ENCODE measurements at places on chromosomes 3 and 15.
A peak's percentile ranks its signal among the peaks of the same experiment; 100 is the strongest.

DNA sequence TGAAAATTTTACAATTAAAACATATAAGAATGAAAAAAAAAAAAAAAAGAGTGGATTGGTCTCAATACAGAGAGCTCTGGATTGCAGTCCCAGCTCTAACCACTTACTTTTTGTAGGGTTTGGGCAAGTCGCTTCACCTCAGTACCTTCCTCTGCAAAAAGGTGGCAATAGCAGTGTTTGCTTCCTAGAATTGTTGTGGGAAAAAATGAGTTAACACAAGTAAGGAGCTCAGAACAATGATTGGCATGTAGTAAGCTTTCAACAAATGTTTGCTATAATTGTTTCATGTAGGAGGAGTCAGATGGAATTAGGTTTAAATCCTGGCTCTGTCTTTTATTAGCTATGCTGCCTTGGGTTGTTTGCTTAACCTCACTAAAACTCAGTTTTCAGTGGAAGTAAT lies 425.2 kb upstream of the TBL1XR1 start:
- DNase-seq, result no peak

GRCh38 chr3:122258757-122259371 lies 66.2 kb upstream of the CSTA start:
- peak; percentile 84 for DNase-seq

- no peak for DNase-seq
Observed at GRCh38 chr3:66326340-66326739, 105.5 kb downstream of the SLC25A26 start.

- DNase-seq, result no peak
Observed at GRCh38 chr15:75176396-75176761, 25.3 kb upstream of the C15orf39 start.

DNA sequence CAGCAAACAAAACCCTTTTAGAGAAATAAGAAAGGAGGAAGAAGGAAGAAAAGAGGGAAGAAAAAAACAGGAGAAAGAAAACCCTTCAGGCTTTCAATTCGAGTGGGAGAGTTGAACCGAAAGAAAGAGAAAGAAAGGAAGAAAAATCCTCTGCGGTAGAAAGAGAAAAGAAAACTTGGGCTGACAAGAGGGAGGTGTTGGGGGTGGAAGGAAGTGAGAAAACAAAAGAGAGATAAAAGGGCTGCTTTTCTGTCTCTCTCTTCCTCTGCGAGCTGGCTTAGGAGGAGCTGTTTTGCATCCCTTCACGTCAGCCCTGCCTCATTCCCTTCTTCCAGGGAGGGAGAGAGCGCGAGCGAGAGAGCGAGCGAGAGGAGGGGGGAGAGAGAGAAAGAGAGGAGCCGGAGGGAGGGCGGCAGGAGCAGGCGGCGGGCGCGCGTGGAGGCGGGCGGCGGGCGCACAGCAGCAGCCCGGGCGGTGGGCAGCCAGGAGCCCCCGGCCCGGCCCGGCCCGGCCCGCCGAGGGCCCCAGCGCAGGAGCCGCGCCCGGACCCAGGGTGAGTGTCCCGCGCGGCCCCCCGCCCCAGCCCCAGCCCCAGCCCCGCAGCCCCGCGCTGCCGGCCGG lies at the start of gene ZNF710:
Gene ZNF710 (plus strand): TSS at position 263 of the 621 bp plus-strand sequence. CDS start 65,814 bp downstream, outside the sequence.
- peak; percentile 83 for DNase-seq

DNA sequence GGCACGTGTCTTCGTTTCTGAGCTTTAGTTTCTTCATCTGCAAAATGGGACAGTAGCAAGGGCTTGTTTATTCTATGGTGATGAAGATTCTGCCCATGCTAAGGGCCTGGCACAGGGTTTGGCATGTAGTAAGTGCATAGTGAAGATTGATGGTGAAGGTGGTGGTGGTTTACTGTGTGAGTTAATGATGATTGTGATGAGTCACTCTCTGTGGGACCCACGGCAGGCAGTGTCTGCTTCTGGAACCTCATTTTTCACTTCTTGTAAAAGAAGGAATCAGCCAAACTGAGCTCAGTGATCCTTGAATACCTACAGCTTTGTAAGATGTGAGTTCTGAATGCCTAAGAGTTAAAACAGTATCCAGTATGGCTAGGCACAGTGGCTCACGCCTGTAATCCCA lies 86.2 kb upstream of the LRTM1 start:
- peak; percentile 28 for DNase-seq

GRCh38 chr15:64845183-64845611 lies 3.5 kb downstream of the PLEKHO2 start:
- peak; percentile 36 for DNase-seq

DNA sequence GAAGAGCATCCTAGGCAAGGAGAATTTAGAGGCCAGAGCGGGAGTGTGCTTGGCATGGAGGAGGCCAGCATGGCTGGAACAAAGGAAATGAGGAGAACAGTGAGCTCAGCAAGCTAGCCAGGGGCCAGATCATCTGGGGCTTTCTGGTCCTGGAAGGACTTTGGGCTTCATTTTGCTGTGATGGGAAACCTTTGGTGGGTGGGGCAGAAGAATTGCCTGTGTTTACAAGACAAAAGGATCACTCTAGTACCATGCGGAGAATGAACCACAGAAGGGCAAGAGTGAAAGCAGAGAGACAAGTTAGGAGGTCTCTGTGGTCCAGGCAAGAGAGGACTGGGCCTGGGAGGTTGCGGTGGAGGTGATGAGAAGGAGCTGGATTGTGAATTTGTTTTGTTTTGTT lies 61.6 kb upstream of the FOXP1 start:
- DNase-seq, result no peak

DNA sequence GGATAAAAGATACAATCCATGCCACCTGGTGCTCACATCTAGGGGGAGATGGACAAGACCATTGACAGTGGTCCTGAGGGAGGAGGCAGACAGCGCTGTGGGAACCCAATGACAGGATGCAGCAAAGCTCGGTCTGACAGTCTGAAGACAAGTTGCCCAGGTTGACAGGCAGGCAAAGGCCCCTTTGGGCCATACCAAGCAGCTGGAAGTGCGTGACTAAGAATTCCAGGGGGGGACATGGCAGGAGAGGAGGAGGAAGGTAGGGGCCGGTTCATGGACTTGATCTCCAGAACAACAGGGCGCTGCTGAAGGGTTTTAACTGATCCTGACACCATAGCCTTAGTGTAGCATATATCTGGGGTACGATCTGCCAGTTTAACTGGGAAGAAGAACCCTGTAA lies 83.4 kb downstream of the RPLP1 start:
- no peak for DNase-seq

- DNase-seq, result no peak
Observed at GRCh38 chr3:128847666-128848370, 31.6 kb upstream of the ACAD9 start.

DNA sequence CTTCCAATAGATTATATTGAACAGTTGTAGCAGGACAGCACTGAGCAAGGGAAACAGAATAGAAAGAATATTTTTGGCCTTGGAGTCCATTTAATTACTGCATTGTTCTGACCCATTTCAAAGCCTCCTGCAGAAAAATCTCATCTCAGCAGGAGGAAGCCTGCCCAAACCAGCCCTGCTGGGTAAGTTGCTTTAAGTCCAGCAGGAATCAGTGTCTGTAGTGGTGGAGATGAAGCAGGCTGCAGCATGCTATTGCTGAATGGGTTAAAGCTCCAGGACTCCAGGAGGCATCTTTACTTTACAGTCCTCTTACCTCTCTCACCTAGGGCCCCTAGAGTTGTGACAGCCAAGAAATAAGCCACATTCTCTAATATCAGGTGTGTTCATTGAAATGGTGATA lies 380.3 kb upstream of the THBS1 start:
- no peak for DNase-seq

DNA sequence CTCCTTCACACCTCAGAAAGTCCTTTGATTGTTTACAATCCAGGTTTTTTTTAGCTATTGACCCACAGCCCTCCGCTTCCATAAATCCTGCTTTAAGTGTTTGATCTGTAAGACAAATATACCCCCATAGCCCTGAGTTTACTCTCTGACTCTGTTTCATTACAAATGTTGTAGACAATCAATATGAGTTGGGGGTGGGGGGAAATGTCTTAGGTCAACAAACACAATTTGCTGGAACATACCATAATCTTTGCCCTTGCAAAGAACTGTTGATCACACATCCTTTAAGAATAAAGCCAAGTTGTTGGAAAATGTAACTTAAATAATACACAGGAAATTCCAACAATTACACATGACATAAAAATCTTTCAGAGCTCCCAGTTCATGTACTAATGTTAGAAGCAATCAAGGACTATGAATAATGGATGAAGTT lies 301.8 kb upstream of the SEMA6D start:
- no peak for DNase-seq

DNA sequence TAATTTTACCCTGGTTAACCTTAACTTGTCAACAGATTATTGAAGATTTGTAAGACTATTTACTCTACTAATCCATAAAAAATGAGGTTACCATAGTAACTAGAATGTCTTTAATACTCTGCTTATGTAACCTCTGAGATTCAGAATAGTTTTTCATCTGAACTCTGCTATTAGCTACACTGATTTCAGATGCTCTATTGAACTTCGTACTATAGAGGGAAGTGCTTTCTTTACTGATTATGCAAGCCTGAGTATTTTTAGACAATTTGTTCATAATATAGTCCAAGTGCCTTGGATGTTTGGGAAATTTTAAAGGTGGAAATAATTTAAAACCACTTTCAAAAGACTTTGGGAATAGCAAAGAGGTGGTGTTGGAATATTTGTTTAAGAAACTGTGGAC lies 107.9 kb upstream of the GBE1 start:
- no peak for DNase-seq

- no peak for DNase-seq
Observed at GRCh38 chr3:10315771-10316344, 5.1 kb downstream of the SEC13 start.

- peak; percentile 40 for DNase-seq
Observed at GRCh38 chr3:45029661-45030060, 3.6 kb downstream of the CLEC3B start.

DNA sequence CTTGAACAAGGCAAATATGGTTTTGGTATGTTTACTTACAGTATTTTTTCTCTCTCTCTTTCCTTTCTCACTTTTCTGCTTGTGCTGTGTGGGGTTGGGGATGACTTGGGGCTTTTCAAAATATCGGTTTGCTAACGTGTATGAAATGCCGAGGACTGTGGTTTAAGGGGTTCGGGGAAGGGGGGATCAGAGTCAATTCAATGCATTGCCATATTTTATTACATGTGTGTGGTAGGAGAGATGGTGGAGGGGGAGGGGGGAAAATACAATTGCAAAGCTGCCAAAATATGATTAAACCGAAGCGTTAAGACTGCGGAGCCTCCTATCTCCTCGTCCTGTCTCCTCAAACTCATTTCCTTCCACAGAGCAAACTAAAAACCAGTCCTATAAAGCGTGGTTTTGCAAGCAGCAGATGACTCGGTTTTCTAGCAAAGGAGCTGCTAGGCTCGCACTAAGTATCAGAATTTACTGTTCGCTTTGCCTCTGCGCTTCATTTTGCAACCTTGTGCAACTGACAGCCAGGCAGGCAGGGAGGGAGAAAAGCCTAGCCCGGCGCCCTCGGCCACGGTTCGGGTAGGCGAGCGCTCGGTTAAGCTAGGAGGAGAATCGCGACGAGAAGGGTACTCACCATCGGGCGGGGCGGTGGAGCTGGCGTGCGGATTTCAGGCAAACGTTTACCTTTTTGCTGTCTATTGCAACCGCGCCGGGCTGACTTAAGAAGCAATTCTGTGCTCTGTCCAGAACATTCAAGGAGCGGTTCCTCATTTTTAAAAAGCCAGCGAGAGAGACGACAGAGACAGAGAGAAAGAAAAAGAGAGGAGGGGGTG lies 4.0 kb upstream of the NR2F2 start:
- DNase-seq, result peak; percentile 59

DNA sequence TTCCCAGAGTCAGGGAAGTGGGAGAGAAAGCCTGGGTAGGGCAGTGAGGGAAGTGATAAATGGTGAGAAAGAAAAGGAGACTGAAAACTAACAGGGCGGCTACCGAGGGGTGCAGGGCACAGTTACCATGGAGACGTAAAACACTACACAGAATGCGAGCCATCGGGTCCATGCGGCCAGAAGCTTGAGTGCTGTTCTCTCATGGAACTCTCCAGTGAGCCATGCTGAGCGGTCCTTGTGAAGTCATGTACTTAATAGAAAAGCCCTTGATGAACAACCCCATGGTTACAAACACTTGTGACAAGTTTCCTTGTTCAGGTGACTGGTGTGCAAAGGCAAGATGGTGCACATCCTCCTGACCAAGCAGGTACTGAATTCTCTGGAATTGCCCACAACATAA lies 3.7 kb upstream of the PLA2G4F start:
- no peak for DNase-seq

GRCh38 chr3:89180334-89180733 lies 72.9 kb downstream of the EPHA3 start:
- DNase-seq, result peak; percentile 35

DNA sequence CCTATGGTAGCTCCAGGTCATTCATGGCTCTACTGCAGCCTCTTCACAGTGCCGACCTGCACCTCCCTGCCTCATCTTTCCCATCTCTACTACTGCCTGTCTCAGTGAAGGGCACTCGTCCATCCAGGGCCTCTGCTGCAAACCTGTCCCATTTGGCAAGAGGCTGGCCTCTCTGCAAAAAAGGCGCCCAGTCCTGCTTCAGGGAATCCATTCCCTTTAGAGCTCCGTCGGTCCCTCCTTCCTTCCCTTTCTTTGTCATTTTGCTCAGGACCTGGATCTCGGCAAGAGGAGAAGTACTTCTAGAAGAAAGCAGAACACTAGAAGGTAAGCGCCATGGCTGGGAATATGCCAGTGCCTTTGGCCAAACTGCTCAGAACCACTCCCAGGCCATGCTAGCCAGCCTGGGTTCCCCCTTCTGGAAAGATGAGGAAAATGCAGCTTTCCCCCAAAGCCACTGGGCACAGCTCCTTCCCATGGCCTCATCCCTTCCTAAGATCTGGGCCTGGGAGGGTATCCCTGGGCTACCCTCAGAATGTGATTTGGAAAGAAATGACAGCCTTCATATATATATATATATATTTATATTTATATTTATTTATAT lies 6.4 kb upstream of the ISL2 start:
- DNase-seq, result peak; percentile 74

DNA sequence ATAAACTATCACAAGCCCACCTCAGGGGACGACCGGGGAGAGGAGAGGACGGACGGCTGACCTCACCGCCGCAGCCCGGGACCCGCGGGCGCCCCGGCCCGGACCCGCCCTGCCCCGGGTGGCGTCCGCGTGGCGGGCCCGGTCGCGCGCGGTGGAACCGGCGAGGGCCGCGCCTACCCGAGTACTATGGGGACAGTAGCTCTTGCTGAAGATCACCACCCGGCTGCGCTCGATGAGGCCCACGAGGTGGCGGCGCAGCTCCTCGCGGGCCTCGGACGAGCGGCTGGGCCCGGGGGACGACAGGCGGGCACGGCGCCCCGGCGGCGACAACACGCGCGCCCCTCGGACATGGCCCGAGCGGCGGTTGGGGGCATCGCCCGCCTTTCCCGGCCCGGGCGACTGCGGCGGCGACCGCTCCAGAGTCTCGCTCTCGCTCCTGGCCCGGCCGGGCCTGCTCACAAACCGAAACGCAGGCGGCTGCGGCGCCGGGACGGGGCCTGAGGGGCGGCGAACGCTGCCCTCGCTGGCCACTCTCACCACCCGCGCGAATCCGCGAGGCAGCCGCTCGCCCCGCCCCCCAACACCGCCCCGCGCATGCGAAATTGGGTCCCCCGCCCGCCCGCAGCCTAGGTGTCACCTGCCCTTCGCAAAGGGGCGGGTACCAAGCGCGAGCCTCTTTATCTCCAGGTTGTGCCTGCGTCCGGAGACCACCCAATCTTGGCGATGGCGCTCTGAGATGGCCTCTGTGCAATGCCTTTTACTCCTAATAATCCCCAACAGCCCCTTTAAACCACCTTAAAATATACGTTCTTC lies at the start of gene TXNRD3:
Gene TXNRD3 (minus strand): TSS at position 554 of the 813 bp plus-strand sequence.
- peak; percentile 91 for DNase-seq

GRCh38 chr3:105436687-105437086 lies 70.0 kb downstream of the ALCAM start:
- DNase-seq, result no peak

- peak; percentile 95 for DNase-seq
Observed at GRCh38 chr3:11096266-11097139, 57.8 kb upstream of the HRH1 start.

- peak; percentile 7 for DNase-seq
Observed at GRCh38 chr3:18111796-18112232, 313.3 kb downstream of the SATB1 start.
